ENCODE measurements at places on chromosomes 2 and 18. TPM values are rescaled to one million over a fixed set of nuclear protein-coding genes. Genes with fewer than 3 reads are reported as not detected.

The UGT1A3 gene
- not detected for total RNA-seq

The SALL3 gene
- not detected for total RNA-seq

The POLR1A gene
- total RNA-seq: 17.3 TPM

The MAP3K19 gene
- not detected for total RNA-seq

The THSD7B gene
- 0.13 TPM for total RNA-seq

The WBP1 gene
- total RNA-seq: 87.9 TPM

The ADNP2 gene
- total RNA-seq: 20.7 TPM

The SPP2 gene
- total RNA-seq: not detected

The COLEC12 gene
- 4.0 TPM for total RNA-seq
